ENCODE measurements at places on chromosomes 5 and 9.

DNA sequence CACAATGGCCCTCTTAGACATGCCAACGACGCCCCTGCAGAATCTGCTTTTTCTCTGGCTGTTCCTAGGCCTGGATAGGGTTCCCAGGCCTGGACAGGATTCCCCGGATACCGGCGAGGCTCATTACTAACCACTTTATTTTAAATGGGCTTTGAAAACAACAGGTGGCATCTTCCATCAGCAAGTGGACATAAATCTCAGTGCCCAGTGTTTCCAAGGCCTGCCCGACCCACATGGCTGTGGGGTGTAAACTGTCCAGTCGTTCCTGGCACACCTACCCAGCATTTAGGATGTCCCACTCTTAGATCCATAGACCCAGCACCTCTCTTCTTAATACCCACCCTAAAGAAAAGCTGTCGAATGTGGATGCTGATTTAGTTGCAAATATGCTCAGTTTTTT lies 896 bp downstream of the CMBL start:
- no peak for DNase-seq

DNA sequence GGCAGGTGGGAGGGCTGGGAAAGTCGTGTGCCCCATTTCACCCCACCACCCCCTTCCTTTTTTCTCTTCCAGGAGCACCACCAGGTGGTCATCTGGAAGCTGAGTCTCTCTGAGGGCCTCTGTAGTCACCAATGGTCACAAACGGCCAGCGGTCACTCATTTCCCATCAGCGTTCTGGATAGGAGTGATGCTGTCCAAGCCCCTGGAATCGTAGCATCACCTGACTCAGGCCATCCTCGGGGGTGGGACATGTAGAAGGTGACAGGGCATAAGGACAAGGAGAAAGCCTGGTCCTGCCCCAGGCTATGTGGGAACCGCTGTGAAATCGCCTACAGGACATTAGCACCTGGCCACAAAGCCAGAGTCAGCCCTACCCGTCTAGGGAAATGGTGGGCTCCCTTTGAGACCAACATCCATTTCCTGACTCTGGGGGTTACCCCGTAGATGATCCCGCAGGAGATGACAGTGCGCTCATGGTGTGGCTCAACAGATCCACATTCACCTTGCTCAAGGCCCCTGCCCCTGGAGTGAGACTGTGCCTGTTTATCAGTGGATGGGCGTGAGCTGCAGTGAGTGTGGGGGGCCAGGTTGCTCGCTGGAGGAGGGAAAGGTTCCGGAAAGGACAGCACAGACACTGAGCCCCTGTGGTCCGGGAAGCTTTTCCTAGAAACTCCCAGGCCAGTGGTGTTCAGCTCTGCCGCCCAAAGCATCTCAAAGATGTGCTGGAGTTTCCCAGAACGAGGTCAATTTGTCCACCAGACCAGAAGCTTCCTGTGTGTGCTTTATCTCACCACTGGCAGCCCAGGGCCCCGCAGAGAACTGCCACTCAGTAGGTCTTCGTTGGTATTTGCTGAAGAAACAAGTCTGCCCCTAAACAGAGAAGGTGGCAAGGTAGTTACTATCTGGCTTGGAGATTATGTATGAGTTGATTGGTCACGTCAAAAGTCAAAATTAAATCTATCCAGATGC lies 61.1 kb upstream of the UNC5A start:
- no peak for DNase-seq

DNA sequence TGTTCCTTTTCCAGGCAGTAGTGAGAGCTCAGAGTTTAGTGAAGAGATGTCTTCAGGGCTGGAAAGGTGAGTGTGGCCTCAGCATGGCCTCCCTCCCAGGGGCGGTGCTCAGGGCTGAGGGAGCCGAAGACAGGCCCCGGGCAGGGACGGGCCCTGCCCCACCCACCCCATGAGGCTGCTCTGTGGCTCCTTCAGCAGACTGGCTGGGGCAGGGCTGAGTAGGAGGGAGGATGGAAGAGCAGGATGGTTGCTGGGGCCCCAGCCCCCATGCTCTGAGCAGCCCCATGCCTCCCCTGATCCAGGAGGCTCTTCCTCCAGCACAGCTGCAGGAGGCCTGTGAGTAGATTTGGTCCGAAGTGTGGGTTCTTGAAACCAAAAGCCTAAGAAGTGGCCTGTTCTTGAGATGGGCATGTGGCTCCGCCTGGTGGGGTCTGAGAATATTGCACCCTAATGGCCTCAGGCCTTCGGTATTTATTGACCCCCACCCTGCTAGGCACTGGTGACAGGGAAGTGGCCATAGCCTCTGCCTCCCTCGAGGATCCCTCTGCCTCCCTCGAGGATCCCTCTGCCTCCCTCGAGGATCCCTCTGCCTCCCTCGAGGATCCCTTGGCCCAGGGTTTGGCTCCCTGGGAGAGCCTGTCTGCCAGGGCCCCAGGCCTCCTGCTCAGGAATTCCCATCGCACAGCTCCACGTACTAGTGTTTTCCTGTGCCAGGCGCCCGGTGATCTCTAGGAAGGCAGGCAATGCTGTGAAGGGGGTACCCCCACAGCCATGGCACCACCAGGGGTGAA lies 65.4 kb upstream of the GARNL3 start:
- peak; percentile 65 for DNase-seq

- DNase-seq, result no peak
Measured at GRCh38 chr5:14155075-14155474, 11.9 kb downstream of the TRIO start.

GRCh38 chr9:93591301-93592007 lies 15.1 kb downstream of the PHF2 start:
- DNase-seq, result no peak

GRCh38 chr9:86039991-86040860 lies 59.1 kb downstream of the GOLM1 start:
- DNase-seq, result no peak

GRCh38 chr5:3301306-3301705 lies 294.3 kb upstream of the IRX1 start:
- DNase-seq, result no peak

DNA sequence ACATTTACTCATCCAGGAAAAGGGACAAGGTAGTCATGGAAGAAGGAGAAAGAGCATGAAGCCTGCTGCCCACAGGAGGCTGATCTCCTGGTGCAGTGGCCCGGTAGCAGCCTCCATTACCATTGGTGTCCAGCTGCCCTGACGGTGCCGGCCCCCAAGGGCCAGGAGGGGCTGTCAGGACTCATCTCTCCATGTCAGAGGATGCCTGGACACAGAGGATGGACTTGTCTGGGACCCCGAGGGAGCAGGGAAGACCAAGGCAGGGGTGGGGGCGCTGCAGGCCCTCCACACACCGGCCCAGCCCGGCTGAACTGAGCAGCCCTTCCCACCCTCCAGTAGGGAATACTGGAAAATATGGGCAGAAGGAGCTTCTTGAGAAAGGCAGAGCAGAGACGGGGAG lies 52.2 kb downstream of the IRX2 start:
- DNase-seq, result no peak

DNA sequence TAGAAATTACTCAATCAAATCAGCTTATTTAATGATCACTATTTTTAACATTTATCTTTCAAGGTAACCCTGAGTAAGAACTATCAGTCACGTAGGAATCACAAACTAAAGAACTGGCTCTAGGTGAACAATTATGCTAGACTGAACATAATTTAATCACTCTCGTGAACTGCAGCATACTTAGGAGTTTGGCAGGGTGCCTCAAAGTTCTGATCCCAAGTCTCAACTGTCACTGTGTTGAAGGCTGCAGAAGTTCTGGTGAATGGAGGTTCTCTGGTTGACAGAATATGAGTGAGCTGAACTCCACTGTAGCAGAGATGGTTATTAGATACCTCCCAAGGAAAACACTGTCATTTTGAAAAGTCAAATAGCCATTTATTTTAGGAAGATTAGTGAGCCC lies 89.1 kb downstream of the KLHL3 start:
- DNase-seq, result no peak

GRCh38 chr9:22054076-22054475 lies 45.0 kb upstream of the CDKN2B start:
- DNase-seq, result no peak

- no peak for DNase-seq
Measured at GRCh38 chr9:135301271-135302263, 178.0 kb upstream of the PPP1R26 start.

DNA sequence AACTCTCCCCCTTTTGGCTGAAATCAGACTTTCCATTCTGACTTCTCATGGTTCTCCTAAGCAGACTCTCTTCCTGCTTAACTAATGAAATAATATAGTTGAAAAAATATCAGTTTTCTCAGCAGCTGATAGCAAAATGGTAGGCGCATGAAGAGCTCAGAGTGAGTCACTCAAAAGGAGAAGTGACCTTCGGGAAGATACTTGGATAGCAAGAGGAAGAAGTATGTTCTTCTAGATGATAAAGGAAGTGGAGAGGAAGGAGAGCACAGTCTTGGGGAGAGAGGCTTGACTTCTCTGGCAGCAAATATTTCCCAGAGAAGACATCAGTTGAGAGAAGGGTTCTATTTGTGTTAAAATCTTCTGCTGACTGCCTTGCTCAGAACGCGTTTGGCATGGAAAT lies 101.5 kb downstream of the TAF11L14 start:
- no peak for DNase-seq

DNA sequence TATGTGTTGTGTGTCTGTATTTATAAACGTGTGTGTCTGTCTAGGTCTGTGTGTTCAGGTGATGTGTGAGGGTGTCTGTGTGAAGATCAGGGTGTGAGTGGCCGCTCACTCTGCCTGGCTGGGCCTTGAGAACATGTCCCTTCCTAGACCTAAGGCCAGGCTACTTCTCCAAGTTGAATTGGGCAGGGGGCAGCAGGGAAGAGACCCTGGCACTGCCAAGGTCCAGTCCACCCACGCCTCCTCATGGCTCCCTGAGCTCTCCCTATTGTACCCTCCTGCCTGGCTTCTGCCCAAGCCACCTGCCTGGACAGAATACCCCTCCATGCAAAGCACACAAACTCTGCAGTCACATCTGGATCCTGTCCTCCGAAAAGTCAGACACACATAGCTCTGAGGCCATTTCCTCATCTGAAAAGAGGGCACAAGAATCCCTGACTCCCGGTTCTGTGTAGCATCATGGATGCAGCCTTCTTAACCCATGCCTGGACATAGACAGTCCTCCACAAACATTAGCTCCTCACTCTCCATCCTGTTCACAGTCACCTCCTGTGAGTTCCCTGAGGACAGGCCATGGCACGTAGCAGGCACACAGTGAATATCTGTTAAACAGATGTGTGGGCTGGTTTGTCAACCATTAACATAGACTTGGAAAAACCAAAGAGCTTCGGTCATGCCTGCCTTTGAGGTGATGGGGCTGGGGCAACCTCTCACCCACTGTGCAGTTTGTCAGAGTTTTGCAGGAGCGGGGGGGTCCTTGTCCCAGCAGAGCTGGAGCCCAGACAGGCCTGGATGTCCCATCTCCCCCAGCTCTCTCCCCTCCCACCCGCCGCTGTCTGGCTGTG lies 167.8 kb upstream of the MVB12B start:
- no peak for DNase-seq

DNA sequence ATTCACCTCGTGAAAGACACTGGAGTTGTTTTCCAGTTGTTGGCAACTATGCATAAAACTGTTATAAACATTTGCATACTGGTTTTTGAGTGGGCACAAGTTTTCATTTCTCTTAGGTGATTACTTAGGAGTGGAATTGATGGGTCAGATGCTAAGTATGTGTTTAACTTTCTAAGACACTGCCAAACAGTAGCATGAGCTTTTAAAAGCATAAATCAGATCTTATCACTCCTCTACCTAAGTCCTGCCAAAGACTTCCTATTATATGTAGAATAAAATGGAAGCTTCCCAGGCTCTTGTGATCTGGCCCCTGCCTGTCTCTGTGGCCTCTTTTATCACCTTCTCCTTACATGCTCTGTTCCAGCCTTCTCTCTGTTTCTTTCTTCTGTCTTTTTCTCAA lies 72.6 kb downstream of the SH3RF2 start:
- no peak for DNase-seq

DNA sequence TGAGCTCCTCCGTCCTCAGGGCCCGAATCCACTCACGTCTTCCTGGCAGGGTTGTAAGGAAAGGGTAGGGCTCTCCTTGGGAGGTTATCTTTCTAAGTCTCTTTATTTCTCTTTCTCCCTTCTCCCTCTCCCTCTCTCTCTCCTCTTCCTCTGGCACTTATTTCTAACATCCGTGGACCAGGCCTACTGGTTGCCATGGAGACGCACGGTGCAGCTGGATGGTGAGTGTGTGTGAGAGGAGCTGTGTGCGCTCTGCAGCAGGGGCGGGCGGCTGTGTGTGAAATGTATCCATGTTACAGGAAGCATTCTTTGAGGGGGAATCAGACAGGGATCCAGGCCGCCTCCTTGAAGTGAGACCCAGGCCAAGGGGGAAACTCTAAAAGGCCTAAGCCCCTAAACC lies 32.2 kb downstream of the PCDH1 start:
- DNase-seq, result no peak

DNA sequence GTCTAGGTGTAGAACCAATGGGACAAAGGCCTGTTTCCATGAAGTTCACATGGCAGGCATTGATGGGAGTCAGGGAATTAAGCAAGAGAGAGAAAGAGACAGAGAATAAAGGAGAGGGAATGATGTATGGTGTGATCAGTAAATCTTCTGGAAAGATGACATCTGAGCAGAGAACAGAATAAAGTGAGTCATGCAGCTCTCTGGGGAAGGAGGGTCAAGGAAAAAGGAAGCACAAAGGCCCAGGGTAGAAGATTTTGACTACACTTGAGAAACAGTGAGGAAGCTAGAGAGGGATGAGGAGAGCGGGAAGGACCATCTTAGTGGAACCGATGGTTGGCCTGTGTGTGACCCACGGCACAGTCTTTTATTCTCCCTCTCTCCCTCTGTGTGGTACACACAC lies 425.9 kb downstream of the SPOCK1 start:
- no peak for DNase-seq

- DNase-seq, result no peak
Measured at GRCh38 chr5:1557114-1557873, 33.5 kb upstream of the LPCAT1 start.

DNA sequence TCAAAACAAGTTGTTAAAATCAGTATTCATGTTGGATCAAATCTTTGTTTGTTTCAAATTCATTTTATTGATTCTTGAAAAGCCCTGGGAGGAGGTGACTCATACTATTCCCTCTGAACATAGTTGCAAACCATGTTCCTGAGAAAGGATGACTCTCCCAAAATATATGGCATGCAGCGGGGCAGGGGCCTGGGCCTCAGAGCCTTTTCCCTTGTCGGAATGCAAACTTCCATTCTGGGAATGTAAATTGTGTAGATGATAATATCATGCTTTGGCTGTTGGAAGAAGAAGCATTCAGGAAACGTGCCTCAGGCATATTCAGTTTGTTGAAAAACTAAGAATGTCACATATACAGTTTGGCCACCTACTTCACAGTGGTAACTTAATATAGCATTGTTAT lies 242.0 kb downstream of the AUH start:
- DNase-seq, result no peak

- DNase-seq, result no peak
Measured at GRCh38 chr9:35415402-35416097, 74.4 kb upstream of the RUSC2 start.

GRCh38 chr5:107542428-107542827 lies 128.3 kb downstream of the EFNA5 start:
- DNase-seq, result no peak

DNA sequence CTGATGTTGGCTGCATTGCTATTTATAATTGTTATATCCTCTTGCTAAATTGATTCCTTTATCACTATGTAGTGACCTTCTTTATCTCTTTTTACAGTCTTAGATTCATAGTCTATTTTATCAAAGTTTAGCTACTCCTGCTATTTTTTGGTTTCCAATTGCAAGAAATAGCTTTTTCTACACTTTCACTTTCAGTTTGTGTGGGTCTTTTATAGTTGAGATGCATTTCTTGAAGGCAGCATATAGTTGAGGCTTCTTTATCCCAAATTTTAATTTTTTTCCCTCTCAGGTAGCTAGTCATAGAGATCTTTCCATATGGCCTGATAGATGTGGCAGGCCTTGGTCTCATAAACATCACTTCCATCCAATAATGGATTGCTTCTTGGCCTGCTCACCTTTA lies 228.5 kb downstream of the COMMD10 start:
- DNase-seq, result no peak
